ENCODE measurements at places on chromosomes 2 and 18.

DNA sequence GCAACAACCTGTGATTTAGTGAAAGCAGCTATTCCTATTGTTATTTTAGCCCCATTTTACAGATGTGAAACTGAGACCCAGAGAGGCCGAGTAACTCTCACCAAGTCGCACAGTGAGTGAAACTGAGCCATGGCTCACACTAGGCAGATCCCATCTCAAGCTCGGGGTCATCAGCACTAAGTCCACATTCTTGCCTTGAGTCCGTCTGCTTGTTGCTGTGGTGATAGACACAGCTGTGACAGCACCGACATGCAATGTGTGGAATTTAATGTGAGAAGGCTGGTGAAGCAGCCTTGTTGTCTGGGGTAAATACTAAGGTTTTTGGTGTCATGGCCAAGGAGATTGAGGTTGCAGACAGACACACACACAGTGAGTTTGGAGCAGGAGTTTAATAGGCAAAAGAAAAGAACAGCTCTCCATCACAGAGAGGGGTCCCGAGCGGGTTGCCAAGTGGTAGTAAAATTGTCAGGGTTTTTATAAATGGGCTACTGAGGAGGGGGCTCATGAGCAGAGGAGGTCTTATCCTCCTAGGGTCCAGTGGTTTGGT lies 40.2 kb upstream of the GMCL1 start:
- DNase-seq, result no peak

DNA sequence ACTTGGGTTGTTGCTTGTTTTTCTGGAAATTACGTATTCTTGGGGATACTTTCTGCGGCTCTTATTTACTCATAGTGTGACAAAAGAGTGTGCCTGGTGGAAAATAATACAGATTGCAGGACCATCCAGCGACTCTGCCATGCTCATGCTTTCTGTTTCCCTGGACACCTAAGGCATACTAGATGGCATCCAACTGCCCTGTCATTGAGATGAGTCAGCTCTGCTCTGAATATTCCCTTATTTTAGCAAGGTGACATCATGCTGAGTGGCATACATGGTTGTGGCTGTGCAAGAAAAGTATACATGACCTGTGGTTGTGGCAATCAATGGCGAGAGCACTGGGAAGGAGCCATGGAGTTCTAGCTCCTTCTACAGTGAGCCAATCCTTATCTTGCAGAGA lies 471.0 kb downstream of the TMEM182 start:
- no peak for DNase-seq

DNA sequence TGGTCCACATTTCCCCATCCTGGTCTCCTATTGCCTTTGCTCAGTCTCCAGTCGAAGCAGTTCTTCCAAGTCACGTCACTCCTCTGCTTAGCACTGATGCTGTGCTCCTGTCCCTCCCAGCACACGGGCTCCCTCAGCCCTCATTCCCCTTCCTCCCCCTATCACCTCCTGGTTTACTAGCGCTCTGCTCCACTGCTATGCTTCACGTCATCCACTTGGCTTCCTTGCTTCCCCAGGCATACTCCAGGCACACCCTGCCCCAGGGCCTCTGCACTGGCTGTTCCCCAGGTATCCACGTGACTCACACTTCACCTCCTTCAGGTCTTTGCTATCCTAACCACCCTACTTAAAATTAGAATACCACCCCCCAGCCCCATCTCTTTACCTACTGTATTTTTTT lies 269.3 kb downstream of the GLI2 start:
- DNase-seq, result no peak

DNA sequence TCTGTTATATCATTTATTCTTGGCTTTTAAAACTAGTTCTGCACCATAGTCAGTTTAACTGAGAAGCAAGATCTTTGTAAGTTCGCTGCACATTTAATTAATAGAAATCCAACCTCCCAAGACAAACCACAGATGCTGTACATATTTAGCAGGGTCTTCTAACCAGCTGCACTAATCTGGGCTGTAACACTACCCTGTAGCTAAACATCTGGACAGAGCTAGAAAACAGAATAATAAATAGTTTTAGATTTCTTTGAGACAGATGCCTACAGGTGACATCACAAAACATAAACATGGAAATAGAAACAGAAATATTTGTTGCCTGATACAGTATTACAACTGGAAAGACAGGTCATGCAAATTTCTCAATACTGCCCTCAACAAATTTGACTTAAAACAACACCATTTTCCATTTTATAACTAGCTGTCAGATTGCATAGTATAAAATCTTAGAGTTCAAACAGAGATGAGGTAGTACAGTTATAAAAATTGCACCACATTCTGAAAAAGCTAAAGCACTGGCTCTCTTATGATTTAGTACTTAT lies 315.1 kb downstream of the NR4A2 start:
- DNase-seq, result no peak

DNA sequence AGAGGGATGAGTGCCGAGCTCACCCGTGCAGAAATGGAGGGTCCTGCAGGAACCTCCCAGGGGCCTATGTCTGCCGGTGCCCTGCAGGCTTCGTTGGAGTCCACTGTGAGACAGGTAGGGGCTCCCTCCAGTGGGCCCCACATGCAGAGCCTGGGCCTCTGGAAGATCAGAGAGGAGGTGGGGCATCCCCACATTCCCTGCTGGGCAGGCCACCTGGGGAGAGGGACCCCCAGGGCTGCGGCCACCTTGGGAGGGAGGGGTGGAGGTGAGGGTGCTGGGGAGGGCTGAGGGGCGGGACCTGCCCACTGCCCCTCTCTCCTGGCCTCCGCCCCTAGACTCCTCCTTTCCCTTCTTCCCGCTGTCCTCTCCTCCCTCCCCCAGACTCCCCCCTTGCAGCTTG lies 38.5 kb downstream of the MTERF4 start:
- DNase-seq, result no peak

- DNase-seq, result no peak
Observed at GRCh38 chr18:77092104-77093066, 40.2 kb downstream of the MBP start.

DNA sequence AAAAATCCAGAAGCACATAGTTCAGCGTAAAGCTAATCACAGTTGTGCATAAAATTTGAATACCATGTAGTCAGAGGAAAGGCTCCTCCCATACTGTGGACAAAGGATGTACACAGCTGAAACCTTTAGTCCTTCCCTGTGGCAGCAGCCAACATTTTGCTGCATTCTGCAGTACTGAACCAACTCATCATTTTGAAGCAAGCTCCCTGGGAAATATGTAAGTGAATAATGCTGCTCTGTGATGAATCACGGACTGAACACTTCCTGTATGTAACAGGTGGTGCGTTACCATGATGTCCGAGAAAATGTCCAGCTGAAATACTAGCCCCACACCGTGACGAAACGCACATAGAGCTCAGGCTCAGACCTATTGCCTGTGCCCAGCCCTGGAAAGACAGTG lies 421.1 kb upstream of the RAB12 start:
- DNase-seq, result no peak

DNA sequence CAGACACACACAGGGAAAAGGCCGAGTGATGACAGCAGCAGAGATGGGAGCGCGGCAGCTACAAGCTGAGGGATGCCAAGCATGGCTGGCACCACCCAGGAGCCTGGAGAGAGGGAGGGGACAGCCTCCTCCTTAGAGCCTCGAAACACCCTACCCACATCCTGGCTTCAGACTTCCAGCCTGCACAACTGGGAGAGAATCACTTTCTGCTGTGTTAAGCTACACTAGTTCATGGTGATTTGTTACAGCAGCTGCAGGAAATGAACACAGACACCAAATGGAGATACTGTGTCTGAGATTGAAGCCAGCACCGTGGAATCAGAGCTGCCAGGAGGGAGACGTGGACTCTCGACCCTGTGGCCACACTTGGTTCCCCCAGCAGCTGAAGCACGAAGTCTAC lies 27.5 kb upstream of the FOSL2 start:
- DNase-seq, result no peak

DNA sequence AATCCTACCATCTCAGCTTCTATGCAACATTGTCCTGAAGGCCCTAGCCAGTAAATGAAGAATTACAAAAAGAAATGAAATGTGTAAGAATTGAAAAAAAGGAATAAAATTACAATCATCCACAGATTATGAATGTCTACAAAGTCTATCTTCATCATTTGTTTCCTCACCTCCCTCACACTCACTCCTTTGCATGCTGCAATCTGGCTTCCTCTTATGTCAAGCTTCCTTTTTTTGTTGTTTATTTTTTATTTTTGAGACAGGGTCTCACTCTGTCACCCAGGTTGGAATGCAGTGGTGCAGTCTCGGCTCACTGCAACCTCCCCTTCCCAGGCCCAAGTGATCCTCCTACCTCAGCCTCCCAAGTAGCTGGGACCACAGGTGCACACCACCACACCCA lies 129.0 kb downstream of the CABYR start:
- DNase-seq, result no peak

- DNase-seq, result no peak
Observed at GRCh38 chr2:174177316-174177890, 70.9 kb downstream of the OLA1 start.

- no peak for DNase-seq
Observed at GRCh38 chr18:77529492-77530176, 280.0 kb downstream of the GALR1 start.

DNA sequence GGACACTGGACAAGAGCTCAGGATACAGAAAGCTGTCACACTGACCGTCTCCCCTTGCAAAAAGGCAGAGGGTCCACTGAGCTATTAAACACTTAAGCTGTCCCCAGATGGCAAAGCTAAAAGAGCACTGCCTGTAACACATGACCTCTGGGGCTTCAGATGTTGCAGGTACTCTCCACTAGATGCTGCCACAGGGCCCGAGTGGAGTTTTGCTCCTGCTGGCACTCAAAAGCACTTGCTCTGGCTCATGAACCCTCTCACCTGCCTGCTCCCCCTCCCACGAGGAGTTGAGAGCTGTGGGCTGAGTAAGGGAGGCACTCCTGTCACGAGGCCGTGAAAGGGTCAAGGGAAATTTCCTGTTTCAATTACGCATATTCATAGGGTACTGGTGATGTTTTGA lies 227.9 kb downstream of the PRKCE start:
- no peak for DNase-seq

GRCh38 chr2:134021830-134022524 lies 231.9 kb upstream of the MGAT5 start:
- DNase-seq, result no peak

GRCh38 chr2:129861666-129862288 lies 117.7 kb upstream of the RAB6C start:
- DNase-seq, result no peak

GRCh38 chr2:178484245-178485041 lies 4.2 kb downstream of the PLEKHA3 start:
- DNase-seq, result no peak

GRCh38 chr2:18976168-18976961 lies 382.1 kb downstream of the OSR1 start:
- no peak for DNase-seq

GRCh38 chr2:197079414-197079813 lies 152.9 kb upstream of the PGAP1 start:
- no peak for DNase-seq

- no peak for DNase-seq
Observed at GRCh38 chr2:43622931-43623451, 14.1 kb upstream of the PLEKHH2 start.

DNA sequence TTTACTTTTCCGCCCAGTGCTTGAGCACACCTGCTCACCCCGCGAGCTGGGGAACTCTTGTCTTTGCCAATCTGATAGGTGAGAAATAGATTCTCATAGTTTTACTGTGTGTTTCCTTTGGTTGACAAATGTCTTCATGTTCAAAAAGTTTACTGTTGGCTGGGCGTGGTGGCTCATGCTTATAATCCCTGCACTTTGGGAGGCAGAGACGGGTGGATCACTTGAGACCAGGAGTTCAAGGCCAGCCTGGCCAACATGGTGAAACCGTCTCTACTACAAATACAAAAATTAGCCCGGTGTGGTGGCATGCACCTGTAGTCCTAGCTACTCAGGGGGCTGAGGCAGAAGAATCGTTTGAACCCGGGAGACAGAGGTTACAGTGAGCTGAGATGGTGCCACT lies 10.3 kb downstream of the ODC1 start:
- DNase-seq, result no peak

- DNase-seq, result no peak
Observed at GRCh38 chr18:1053331-1054315, 149.0 kb downstream of the ADCYAP1 start.

GRCh38 chr18:51227660-51228059 lies 30.2 kb upstream of the MEX3C start:
- DNase-seq, result no peak

- peak; percentile 54 for DNase-seq
Observed at GRCh38 chr2:25877431-25878360, 591 bp downstream of the ASXL2 start.

GRCh38 chr2:181104512-181105115 lies 124.2 kb downstream of the UBE2E3 start:
- DNase-seq, result no peak

DNA sequence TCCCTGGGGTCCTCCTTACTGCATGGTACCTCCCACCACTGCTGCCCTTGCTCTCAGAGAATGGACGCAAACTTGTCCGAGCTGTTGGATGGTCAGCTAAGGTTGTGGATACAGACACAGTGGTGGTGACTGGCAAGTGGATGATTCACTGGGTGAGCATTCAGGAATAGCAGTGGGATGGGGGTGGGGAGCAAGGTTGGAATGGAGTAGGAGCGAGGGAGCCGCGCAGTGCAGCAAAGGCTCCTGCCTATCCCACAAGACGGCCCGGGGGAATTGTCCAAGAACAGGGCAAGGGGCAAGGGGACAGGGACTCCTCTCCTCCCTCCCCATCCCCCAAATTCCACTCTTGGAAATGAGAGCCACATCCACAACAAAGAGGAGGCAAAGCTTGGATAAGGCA lies 102.2 kb downstream of the PIEZO2 start:
- no peak for DNase-seq

GRCh38 chr2:234590076-234590475 lies 93.2 kb upstream of the ARL4C start:
- DNase-seq, result no peak

DNA sequence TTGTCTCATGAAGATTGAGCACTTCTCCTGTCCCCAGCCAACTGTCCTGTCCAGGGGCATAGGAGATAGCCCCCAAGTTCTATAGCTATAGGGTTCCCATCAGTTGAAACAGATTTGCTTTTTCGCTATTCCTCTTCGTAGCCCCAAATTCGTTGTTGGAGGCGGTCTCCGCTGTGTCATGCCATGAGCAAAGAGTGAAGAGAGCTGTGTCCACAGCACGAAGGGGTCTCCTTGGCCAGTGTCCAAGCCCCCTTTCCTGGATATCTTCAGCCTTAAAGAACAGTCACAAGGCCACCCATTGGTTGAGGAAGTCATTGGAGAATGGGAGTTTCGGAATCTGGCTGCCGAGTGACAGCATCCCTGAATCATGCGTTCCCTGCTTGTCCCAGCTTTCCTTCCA lies 21.0 kb downstream of the IGFBP5 start:
- DNase-seq, result no peak

Data from NCI-H526 treated with DMSO at 0.1 percent for 48 hours (cell line).